EH (cell line): ENCODE measurements at places on chromosomes 2 and 18.
A peak's percentile ranks its signal among the peaks of the same experiment; 100 is the strongest.

DNA sequence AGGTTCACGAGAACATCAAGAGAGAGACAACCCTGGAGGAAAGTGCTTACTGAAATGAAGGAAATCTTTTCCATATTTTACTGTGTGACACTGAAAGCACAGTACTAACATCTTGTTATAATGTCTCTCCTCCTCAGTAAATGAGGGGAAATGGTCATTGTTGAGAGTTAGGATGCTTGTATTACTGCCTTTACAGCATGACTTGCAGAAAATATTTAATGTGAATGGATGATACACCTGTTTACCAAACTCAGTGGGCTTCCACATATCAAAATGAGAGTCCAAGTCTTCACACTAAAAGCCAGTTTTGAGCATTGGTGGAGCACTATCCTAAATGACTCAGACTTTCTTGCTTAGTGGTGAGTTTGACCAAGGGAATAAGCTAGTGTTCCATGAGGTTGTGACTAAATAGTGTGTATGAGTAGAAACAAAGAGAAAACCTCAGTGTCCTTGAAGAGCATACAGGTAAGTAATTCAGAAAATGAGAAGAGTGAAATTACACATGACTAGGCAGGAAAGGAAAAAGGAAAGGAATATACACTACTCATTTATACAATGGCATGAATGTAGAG lies 930.7 kb upstream of the CELF4 start:
- no peak for DNase-seq

GRCh38 chr2:74146929-74147726 lies 584 bp downstream of the BOLA3 start:
- peak; percentile 50 for DNase-seq

DNA sequence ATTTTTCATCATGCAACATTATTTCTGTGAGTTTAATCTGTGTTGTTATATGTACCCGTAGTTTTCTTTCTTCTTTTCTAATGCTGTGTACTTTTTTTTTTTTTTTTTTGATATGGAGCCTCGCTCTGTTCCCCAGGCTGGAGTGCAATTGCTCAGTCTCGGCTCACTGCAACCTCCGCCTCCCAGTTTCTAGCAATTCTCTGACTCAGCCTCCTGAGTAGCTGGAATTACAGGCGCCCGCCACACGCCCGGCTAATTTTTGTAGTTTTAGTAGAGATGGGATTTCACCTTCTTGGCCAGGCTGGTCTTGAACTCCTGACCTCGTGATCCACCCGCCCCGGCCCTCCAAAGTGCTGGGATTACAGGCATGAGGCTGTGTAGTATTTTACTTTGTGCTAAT lies 155.4 kb downstream of the GALR1 start:
- no peak for DNase-seq

- no peak for DNase-seq
Observed at GRCh38 chr2:136359121-136359965, 241.4 kb upstream of the CXCR4 start.

GRCh38 chr2:72255540-72255939 lies 107.9 kb upstream of the CYP26B1 start:
- DNase-seq, result no peak
